ENCODE measurements at places on chromosomes 5 and 9.

- no peak for DNase-seq
Observed at GRCh38 chr5:157533011-157533481, 42.5 kb downstream of the ADAM19 start.

DNA sequence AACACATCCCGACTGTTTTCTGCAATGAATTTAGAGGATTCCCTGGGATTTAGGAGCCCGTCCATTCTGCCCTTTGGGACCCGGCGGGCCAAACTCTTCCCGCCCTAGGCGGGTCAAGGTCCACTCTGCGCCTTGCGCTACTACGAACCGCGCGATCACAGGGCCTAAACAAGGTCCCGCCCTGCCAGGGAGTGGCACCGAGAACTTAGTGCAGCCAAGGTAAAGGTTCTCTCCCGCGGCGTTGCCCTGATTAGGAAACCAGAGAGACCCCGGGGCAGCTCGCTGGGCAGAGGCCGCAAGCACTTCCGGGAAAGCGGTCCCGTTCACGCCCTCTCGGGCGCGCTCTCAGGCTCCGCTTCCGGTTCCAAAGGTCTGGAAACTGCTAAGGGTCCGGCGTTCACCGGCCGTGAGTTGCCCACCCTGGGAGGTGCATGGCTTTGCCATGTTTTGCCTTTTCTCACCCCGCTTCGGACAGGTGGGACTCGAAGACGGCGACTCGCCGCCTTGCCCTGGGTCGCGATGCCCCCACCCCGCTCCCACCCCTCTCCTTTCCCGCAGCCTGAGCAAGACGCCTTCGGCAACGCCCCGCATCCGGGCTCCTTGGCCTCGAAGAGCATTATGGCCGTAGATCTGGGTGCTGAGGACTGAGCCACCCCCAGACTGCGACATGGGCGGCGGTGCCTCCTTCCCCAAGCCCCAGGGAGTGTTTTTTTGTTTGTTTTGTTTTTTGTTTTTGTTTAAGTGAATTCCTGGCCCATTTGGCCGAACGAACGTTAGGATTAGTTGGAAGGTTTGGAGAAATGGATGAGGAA is 23.4 kb downstream of the HNRNPK start:
- peak; percentile 96 for DNase-seq

- no peak for DNase-seq
Observed at GRCh38 chr9:35070823-35071813, 1.3 kb downstream of the VCP start.

- DNase-seq: no peak
Observed at GRCh38 chr9:135001526-135001925, 83.8 kb upstream of the FCN1 start.

DNA sequence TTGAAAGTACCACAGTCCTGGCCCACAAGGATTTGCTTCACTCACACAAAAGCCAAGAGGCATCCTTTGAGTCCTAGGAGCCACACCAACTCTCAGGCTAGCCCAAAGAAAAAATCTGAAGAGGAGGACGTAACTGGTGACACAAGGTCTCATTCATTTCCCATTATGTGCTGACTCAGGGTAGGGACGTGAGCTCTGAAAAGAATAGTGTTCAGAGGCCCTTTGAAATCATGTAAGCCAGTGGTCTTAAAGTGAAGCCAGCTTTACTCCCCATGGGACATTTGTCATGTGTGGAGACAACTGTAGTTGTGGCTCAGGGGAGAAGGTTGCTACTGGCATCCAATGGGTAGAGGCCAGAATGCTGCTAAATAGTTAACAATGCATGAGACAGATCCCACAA is 332.4 kb downstream of the KCTD16 start:
- DNase-seq: no peak

GRCh38 chr9:137382444-137383080 is 40.4 kb downstream of the EXD3 start:
- DNase-seq: peak; percentile 90
